Foreskin fibroblast (primary cell): ENCODE measurements at places on chromosomes 4 and X.

GRCh38 chr4:105170711-105171110 lies 24.0 kb downstream of the TET2 start:
- no peak for DNase-seq

GRCh38 chrX:47579537-47579936 lies 2.7 kb upstream of the TIMP1 start:
- peak; percentile 85 for DNase-seq

DNA sequence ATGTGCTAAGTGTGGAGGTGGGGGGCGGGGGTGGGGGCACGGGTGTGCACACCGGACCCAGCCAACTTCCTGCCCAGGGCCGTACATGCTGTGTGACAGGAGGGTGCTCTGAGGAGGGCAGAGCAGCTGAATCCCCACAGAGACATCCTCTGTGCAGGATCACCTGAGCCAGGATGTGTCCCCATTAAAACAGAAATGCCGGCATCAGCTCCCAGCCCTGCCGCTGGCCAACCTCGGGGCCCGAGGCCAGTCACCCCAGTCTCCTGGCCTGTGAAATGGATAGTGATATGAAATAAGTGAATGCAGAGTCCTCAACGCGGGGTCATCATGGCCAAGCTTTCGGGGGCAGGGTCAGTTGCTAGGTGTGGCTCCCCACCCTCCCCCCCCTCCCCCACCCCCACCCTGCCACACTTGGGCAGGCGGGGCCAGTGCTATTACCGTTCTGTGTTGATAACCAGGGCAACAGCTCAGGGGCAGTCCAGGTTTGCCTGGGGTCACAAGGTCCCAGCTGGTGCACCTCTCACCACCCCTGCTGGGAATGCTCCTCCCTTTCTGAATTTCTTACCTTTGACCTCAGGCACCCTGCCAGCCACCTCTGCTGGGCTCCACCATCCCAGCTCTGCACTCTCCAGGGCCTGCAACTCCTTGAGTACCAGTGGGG lies 227.2 kb upstream of the PSAPL1 start:
- DNase-seq = no peak

DNA sequence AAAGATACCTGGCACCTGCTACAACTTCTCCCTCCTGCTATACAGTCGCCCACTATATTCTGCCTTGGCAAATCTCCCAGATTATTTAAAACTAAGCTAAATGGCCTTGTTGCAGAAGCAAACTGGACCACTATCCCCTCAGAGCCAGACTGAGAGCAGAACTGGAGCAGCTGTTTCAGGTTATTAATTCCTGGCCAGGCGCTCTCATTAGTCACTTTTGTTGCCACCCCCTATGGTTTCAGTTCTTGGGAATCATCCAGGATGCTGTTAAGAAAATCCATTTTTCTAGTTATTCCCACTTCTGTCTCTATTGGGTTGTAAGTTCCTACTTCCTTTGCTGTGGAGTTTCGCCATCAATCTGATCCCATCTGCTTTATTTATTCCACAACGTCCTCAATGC lies 30.1 kb downstream of the ADGRA3 start:
- DNase-seq = peak; percentile 54

- DNase-seq = peak; percentile 28
Observed at GRCh38 chrX:44474410-44474809, 68.2 kb downstream of the FUNDC1 start.

- DNase-seq = no peak
Observed at GRCh38 chr4:84672177-84672576, 89.2 kb downstream of the CDS1 start.

GRCh38 chrX:150845091-150845490 lies 53.4 kb downstream of the CD99L2 start:
- DNase-seq = no peak

- no peak for DNase-seq
Observed at GRCh38 chrX:115054876-115055275, 37.5 kb upstream of the IL13RA2 start.

DNA sequence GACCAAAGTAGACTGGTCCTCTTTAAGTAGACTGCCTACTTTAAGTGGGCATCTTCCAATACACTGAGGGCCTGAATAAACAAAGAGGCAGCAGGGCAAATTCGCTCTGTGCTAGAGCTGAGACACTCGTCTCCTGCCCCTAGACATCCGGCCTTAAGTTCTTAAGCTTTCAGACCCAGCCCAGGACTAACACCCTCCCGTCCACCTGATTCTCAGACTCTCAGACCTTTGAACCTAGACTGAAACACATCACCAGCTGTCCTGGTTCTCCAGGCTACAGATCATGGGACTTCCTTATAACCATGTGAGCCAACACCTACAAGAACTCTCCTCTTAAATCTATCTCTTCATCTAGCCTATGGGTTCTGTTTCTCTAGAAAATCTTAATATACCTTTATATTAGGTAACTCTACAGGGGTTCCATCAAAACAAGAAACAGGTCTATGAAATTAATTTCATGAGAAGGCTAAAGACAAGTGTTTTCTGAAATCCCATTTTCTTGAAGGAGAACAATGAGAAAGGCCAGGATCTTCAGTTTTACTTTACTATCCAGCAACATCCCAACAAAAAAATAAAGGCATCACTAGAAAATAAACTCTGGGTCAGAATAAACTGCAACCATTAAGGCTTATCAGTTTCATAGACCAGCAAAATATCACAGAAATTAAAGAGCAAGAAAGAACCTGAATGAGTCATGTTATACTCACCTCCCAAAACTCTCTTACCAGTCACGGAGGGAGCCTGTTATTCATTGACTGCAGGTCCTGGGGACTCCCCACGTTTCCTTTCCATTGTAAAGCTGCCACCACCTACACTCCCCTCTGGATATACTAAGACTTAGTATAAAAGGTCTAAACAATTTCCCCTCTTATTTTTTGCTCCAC lies 14.8 kb downstream of the ADGRA3 start:
- DNase-seq = peak; percentile 69

- no peak for DNase-seq
Observed at GRCh38 chr4:102362922-102363432, 17.7 kb upstream of the SLC39A8 start.
